ENCODE measurements at places on chromosomes 7 and 10.

DNA sequence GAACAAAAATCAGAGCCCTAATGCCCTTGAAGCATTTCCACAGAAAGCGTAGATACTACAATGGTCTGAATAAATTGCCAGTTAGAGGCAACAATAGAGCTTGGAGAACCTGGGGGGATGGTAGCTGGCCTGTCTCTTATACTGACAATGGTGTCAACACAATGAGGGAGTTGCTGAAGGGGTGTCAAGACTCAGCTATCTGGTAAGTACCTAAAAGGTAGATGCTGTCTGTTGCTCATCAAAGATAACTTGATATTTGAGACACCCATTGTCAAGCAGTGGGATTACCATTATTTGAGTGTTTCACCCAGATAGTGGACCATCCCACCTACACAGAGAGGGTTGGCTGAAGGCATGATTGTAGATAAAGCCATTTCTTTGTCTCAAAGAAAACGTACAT lies 72.8 kb downstream of the PDE1C start:
- no peak for DNase-seq

DNA sequence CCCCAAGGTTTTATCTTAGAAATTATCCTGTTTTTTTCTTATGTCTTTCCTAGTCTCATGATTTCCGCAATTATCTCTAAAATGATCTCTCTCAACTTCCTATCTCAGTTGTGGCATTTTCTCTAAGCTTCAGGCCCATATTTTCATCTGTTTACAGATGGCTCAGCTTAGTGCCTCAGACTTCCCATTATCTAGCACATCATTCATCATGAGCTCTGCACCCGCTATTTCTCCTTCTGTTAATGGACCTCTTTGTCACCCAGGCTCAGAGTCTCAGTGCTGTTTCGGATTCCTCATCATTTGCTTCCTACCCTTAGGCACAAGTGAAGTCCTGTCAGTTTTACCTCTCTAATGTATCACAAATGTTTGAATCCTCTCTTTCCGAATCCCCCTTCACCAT lies 84.1 kb downstream of the BMPR1A start:
- no peak for DNase-seq

DNA sequence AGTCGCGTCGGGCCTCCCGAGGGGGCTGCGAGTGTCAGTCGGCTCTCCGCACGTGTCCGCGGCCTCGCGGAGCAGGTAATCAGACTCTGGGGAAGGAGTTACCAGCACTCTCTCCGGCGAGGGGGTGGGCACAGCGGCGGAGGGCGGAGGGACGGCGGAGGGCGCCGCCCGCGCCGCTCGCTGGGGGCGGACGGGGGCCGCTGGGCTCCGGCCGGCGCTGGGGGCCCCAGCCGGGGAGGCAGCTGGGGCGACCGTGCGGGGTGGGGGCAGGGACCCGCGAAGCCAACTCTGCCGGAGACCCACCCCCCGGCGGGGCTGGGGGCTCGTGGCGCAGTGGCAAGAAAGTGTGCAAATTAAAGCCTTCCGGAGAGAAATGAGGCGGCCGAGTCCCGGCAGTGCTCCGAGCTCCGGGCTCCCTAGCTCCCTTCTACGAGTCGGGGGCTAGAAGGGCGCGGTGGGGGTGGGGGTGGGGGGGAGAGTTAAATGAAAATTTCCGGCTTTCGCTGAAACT lies at the start of gene CDK6:
Gene CDK6, minus strand, starts transcription at position 85 of the 511 bp plus-strand sequence. CDS start 3,250 bp downstream, outside the sequence.
- DNase-seq = peak; percentile 71

DNA sequence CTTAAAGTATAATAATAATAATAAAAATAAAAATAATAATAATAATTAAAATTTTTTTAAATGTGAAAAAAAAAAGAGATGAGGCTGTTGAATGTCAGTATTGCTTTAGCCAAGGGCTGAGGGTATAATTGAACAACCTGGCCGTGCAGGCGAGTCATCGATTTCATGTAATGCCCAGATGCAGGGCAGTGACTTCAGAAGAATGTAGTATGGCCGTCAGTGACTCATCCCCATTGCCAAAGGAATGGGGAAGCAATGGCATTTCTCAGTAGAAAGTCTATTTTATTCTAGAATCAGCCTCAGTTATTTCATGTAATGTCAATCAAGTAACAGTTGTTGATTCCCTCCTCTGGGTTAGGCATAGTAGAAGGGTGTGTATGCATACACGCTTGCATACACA lies 516.4 kb downstream of the GLRX3 start:
- no peak for DNase-seq

DNA sequence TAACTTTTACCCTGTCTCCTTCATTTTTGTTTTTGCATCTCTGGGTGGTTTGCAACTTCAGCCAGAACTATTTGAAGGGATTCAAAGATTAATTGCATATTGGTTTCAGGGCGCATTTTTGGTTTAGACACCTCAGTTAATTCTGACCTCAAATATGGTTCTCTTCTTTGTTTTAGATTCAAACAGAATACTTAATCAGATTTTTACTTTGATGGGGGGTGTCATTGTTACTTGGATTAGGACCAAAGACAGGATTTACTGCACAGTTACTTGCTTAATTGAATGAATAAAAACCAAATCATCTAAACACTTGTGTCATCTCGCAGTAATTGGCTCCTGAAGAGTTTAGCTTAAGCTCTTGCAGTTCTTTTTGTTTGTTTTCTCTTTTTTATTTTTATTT lies 100.9 kb downstream of the PHTF2 start:
- DNase-seq = no peak

DNA sequence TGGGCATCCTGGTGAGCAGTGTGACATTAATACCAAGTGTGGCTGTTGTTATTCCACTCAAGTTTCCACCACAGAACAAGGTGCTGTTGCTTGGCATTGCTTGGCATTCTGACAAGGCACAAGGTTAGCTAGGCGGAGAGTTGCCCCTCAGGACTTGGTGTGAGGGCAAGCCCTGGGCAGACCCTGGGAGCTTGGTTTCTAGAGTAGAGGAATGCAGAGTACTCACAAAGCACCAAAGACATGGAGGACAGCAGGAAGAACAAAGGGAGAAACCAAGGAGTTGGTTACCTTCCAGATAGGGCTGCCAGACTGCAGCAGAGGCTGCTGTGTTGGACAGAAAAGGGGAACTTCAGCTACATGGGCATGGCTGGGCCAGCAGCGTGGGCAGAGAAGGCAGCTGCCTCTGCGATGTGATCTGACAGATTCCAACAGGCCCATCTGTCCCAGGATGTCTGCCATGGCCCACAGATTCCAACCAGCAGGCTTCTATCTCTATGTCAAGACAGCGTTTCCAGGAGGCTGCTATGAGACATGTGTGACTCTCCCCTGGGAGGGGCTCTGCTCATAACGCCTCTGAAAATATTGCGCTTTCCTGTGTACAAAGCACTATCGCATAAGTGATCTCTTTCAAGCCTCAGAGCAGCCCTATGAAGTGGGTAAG lies 1.8 kb downstream of the GOLGA7B start:
- peak; percentile 32 for DNase-seq

- DNase-seq = no peak
Observed at GRCh38 chr7:142063551-142064442, 47.7 kb upstream of the MGAM2 start.

- no peak for DNase-seq
Observed at GRCh38 chr10:31073996-31074721, 42.5 kb upstream of the ZNF438 start.

DNA sequence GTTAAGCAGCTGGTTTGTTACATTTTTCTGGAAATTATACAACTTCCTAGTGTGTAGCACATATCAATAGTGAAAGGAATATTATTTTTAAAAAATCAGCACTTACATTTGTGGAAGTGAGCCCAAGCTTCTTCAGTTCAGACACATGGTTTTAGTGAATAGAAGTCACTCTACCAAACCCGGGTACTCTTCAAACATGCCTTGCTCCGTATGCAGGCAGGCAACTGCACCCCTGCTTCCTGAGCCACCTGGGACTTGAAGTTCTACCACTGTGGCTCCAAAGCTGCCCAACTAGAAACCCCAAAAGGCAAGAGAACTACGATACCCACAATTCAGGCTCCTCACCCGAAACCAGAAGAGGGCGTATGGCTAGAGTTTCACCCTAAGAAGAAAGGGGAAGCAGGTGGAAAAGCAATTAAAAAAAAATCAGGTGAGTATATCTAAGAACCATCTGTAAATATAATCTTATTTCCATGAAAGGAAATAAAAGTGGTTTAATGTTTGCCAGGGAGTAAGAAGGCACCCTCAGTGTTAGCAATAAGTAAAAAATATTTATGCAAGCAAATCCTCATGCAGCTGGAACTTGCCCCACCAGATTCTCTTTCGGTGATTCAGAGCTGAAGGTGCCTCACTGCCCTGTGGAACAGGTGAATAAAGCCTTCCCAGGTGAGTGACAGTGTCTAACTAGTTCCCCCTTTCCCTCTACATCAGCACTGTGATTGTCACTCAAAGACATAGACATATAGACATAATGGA lies at the start of gene MACC1:
Gene MACC1, minus strand, starts transcription at position 192 of the 756 bp plus-strand sequence. CDS start 55,522 bp downstream, outside the sequence.
- DNase-seq = no peak

DNA sequence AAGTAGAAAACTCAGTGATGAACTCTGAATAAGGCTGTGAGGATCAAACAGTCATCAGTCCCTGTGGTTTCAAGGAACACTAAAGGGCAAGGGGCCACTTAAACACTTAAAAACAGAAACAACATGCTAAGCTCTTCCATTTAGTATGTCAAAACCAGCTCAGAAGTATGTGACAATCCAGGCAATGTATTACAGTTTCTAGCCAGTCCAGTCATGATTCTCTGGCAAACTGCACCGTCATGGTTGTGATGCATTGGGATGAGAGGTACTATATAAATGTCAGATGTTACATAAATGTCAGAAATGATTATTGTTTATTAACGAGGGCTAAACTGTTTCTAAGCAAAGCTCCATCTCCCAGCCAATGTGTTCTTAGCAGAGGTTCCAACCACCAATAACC lies 4.7 kb upstream of the CREB5 start:
- no peak for DNase-seq

DNA sequence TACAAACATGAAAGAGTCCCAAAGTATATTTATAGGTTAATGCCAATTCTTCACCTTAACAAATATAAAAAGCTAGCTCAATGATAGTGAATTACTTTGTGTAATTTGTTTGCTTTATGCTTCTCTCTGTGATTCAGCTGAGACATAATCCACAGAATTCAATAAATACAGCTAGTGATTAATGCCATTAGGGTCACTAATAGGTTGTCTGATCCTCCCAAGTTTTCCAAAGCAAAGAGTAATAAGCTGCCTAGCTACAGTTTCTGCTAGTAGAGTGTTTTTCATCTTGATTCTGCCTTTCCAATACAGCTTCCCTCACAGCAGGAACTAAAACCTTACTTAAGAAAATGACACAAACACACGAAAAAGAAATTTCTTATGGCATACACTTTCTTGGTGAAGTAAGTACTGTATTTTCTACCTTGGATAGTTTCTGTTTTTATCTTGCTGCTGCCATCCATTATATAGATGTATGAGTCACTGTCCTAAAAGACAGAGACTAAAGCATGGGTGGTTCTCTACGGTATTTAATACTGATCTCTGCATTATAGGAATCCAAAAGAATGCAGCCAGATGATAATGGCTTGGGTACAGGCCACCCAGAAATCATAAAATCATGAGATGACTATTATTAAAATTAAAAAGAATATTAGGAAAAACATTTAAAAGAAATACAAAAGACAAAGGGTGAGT lies 170.0 kb downstream of the TPK1 start:
- no peak for DNase-seq

DNA sequence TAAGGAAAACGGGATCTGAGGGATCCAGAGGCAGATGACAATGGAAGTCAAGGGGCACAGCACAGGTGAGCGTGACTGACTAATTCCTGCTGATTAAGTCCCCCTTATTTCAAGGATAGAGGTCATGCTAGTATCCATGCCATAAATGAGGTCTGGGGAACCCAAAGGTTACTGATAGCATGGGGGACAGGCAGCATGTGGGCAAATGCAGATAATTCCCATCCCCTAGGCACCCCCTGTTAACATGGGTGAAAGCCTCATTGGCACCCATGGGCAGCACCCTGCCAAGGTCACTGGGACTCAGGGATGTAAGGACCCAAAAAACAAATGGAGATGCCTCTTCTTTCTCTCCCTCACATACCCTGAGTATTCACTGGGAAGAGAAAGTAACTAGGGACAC lies 139.7 kb downstream of the WDR11 start:
- no peak for DNase-seq

- DNase-seq = no peak
Observed at GRCh38 chr10:62582804-62583208, 208.6 kb downstream of the ZNF365 start.

DNA sequence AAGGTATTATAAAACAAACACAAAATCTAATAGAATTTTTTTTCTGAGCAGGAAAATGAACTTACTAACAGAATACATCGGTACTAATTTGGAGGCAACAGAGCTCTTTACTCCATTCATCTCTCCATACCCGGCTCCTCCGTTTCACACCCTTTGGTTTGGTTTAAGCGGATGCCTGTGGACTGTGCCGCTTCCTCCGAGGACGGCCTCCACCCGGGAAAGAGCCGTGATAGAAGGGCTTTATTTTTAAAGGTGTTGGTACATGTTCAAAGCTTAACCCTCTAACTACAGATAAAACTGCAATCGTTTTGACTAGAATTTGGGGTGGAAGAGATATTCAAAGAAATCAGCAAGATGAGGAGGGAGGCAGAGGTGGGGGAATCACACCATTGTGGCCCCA lies 1.9 kb downstream of the VIPR2 start:
- no peak for DNase-seq

DNA sequence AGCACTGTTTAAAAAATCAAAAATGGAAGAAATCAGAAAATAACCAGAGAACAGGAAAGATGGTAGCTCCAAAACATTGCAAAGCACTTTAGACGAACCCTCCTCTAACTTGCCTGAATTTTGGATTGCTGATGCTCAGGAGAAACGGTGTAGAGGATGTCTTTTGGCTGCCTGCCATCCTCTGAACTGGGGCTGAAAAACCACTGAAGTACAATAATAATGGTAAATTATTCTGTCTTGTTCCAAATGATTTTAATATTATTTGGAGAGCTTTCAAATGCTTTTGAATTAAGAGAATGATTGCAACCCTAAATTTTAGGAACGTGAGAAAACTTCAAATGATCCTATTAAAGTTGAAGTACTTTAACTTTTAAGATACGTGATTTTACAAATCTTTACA lies 167.3 kb upstream of the SLC13A1 start:
- DNase-seq = no peak

GRCh38 chr7:130970696-130971095 lies 236.7 kb upstream of the KLF14 start:
- DNase-seq = no peak

- DNase-seq = no peak
Observed at GRCh38 chr7:38190011-38190410, 12.0 kb downstream of the STARD3NL start.

GRCh38 chr10:93006435-93007039 lies 54.1 kb upstream of the CYP26C1 start:
- no peak for DNase-seq

DNA sequence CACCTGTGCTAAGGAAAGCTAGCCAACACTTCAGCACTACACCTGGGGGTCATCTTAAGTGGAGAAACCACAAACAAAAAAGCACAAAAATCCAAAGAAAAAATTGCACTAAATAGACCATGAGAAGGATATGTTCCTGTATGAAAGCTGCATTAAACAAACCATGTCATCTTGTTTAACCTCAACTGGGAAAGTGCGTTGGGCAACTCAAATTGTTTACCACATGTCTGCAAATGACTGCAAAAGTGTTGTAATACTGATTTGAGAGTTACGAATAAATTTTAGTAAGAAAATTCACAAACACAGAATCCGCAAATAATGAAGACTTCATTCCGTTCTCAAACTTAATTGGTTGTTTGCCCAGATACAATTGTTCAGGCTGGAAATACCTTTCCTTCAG lies 111.9 kb upstream of the EGFR start:
- DNase-seq = no peak

- DNase-seq = no peak
Observed at GRCh38 chr10:32995066-32995622, 37.1 kb upstream of the ITGB1 start.

- no peak for DNase-seq
Observed at GRCh38 chr10:11608159-11609013, 3.1 kb downstream of the USP6NL start.
